PC-9 (cell line): ENCODE measurements at places on chromosomes 4 and X.

- no peak for DNase-seq
Observed at GRCh38 chrX:29187264-29187663, 600.0 kb downstream of the IL1RAPL1 start.

DNA sequence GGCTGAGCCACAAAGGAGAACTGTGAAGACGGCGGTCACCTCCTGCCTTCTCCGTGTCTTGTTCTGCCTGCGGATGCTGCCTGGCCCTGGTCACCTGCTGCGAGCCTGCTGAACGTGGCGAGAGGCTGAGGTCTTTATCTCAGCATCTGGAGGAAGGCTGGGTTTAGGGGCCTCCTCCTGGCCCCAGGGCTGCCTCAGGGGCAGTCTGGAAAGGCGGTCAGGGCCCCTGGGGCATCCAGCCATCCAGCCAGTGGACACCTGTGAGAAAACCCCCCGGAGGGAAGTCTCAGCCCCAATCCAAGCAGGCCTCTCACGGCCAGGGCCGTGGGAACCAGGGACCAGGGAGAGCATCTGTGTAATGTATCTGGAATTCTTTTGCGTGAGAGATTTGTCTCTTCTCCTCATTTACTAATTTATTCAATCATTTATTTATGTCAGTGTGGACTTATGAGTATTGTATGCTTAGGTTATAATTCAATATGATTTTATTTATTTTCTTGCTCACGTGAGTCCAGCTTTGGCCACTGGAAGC lies 11.3 kb downstream of the PDE6B start:
- DNase-seq = no peak

- DNase-seq = no peak
Observed at GRCh38 chrX:39915081-39915480, 182.7 kb downstream of the BCOR start.

GRCh38 chrX:101668143-101668542 lies 8.5 kb upstream of the ARMCX2 start:
- DNase-seq = no peak

DNA sequence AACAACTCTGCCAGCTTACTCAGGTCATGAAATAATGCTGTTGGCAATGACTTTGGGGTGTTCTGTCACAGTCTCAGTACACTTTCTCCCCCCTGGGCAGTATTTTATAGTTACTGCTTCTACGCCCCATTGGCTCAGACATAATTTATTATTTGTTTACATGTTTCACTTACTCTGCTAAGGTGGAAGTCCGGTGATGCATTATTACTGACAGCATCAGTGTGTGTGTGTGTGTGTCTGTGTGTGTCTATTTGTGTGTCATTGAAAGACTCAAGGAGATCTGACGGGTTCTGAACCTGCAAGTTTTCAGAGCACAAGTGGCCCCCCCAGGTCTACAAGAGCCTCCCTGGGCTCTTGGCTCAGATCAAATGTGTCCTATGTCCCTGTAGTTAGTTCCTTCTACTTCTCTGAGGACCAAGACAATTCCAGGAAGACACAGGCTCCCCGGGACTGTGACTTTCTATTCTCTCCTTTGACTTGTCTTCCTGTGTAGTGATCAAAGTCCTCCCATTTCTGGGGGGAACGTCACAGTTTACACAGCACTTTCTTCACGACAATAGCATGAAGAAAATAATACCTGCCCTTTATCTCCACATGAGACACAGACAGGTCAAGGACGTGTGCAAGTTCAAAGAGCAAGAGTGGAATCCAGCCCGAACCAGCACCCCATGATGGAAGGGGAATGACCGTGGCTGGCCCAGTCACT lies 283.7 kb upstream of the GATB start:
- no peak for DNase-seq

GRCh38 chr4:78799551-78800495 lies 23.7 kb downstream of the BMP2K start:
- no peak for DNase-seq
